ENCODE measurements at places on chromosomes 7 and 10. TPM values are rescaled to one million over a fixed set of nuclear protein-coding genes. Genes with fewer than 3 reads are reported as not detected.

GRCh38 chr7:75532639-75533038 is 40.5 kb downstream of the SPDYE5 start:
- no peak for DNase-seq

DNA sequence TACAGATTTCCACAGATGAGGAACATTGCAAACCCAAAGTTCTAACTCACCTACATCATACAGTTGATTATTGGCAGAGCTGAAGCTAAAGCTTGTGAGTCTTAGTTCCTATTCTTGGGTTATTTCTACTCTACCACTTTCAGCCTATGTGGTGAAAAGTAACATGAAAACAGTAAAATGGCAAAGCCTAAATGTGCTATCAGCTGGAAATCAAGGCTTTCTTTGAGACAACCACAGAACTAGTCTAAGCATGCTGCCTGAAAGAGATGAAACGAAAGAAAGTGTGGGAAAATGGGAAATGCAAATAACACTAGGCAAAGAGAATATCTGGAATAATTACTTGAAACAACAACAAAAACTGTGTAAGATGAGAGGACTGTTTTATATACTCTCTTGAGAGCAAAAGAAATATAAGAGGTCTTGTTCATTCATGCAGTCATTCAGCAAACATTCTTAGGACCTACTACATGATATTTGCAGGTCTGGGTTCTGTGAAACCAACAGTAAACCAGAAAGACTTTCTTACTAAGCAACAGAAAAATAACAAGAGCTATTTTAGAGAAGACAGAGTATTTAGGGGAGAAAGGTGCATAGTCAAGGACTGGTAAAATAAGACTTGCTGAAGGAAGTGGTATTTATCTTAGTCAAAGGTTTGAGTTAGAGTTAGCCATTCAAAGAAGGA is 437.1 kb downstream of the HTR7 start:
- DNase-seq: no peak

DNA sequence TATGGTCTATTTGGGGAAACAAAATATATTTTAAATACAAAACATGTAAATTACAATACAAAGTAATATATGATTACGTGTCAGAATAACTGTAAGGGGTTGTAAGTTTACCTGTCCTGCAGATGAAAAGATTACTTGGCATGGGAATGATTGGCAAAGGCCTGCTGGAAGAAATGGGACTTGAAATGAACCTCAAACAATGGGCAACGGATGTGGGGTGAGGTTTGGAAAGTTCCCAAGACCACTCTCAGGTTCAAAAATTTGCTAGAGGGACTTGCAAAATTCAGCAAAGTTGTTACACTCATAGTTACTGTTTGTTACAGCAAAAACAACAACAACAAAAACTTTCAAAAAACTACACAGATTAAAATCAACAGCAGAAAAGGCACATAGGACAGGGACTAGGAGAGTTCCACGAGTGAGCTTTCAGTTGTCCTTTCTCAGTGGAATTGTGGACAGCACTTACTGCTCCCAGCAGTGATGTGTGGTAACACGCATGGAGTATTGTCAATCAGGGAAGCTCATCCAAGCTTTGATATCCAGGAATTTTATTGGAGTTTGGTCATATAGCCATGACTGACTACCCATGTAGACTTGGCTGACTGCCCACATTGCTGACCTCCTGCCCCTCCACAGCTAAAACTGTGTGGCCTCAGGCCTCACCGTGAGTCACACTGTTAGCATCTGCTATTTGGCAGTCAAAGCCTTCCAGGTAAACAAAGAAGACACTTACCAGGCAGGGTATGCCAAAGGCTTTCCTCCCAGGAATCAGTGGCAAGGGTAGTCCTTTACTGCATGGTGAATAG is 43.8 kb downstream of the EXOC6 start:
- peak; percentile 34 for DNase-seq

- peak; percentile 76 for DNase-seq
These were observed 76.9 kb downstream of the RNF216 start for GRCh38 chr7:5704534-5704922.

- DNase-seq: no peak
These were observed 384.5 kb downstream of the NEBL start for GRCh38 chr10:20512631-20513030.

DNA sequence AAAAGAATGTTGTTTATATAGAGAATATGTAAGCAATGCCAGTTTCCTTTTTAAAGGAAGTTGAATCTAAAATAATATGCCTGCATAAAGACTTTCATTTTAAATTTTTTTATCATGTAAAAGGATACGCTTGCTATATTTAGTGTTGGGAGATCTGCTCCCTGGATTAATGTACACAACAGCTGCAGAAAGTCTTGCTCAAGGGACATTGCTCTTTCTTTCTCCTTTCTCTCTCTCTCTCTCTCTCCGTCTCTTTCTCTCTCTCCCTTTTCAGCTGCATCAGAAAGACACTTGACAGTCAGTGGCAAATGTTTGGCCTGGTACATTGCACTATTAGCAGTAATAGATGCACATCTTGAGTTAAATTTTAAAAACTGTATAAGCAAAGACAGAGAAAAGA is 739 bp downstream of the MYPN start:
- no peak for DNase-seq

GRCh38 chr7:43444711-43445578 is 138.0 kb upstream of the STK17A start:
- DNase-seq: no peak

- peak; percentile 25 for DNase-seq
These were observed 757 bp upstream of the PALS2 start for GRCh38 chr7:24572393-24572996.

GRCh38 chr7:39621784-39622411 is 1.5 kb upstream of the RALA start:
- DNase-seq: no peak

DNA sequence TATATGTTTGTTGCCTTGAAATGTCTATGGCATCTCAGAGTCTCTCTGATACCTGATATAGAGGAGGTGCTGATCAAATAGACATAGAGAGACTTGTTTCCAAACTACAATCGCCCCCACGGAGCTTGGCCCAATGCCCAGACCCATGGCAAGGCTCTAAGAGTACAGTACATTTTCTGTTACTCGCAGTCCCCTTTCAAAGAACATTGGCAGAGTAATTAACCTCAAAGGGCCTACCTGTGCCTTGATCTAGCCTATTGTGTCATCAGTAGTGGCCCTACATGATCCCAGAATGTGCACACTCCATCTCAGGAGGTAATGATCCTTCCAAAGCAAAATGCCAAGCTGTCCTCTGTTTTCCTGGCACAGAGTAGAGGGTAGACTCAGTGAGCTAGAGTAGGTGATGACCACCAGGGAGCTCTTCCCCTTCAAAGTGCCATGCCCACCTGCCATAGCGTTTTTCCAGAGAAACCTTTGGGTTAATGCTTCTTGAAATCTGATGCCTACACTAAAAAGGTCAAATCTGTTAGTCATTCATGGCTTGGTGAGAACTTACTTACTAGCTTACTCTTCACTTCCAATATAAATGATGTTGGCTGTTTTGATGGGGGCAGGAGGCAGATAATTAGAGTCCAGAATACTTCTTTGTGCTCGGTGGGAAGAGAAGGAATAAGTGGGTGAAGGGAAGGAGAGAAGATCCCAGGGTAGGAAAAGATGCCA is 41.2 kb upstream of the ACSL5 start:
- peak; percentile 32 for DNase-seq

GRCh38 chr10:2949948-2950354 is 117.4 kb upstream of the PFKP start:
- no peak for DNase-seq

DNA sequence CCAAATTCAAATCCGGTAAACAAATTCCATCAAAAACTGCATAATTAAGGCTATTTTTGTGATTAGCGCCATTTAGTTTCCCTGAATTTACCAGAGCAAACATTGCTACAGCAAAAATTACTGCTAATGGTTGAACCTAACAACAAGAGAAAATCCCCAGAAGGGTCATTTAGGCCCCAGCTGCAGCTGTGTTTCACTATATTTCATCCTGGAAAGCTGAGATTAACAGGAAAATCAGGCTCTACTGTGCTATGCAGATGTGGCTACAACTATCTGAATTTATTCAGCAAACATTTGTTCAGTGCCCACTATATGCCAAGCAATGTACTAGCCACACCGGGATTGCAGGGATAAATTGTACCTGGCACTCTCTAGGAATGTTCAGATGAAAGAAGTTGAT is 104.0 kb downstream of the PON1 start:
- DNase-seq: no peak

GRCh38 chr10:122551450-122551849 is 9.1 kb upstream of the DMBT1 start:
- DNase-seq: peak; percentile 39

- no peak for DNase-seq
These were observed 75.5 kb downstream of the CARD11 start for GRCh38 chr7:2968176-2968575.

- DNase-seq: no peak
These were observed 7.0 kb downstream of the HHEX start for GRCh38 chr10:92696606-92697383.

DNA sequence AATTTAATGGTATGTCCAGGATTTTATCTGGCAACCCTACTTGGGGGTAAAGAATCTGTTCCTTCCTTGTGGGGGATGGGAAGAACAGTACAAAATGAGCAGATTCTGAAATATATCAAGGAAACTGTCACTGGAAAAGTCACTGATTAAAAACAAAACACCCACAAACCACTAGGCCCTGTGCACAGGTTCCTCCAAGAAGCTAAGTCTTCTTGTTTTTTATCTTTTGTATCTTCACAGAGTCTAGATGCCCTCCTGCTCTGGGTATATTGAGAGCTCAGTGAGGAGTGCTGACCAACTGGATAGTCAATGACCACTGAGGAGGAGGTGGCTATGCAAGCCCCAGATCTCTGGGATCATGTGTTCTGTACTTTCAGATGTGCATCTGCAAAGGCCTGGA is 86.8 kb upstream of the ANKRD1 start:
- DNase-seq: no peak

- DNase-seq: no peak
These were observed 44.8 kb upstream of the FAM133B start for GRCh38 chr7:92634924-92635519.

- peak; percentile 60 for DNase-seq
These were observed 90.1 kb upstream of the NFE2L3 start for GRCh38 chr7:26061678-26062603.

GRCh38 chr10:6275022-6275997 is 72.6 kb downstream of the PFKFB3 start:
- peak; percentile 88 for DNase-seq

SPAM1 gene
- total RNA-seq: not detected

GNB2 gene
- total RNA-seq: 112 TPM

KCND2 gene
- 0.07 TPM for total RNA-seq

NEUROD6 gene
- total RNA-seq: not detected

PRSS1 gene
- not detected for total RNA-seq

HHEX gene
- 2.7 TPM for total RNA-seq

All from left ventricle myocardium superior (tissue), 1 donor.